Non-pigmented ciliary epithelial cell (primary cell): ENCODE measurements at places on chromosomes 6 and 20.

DNA sequence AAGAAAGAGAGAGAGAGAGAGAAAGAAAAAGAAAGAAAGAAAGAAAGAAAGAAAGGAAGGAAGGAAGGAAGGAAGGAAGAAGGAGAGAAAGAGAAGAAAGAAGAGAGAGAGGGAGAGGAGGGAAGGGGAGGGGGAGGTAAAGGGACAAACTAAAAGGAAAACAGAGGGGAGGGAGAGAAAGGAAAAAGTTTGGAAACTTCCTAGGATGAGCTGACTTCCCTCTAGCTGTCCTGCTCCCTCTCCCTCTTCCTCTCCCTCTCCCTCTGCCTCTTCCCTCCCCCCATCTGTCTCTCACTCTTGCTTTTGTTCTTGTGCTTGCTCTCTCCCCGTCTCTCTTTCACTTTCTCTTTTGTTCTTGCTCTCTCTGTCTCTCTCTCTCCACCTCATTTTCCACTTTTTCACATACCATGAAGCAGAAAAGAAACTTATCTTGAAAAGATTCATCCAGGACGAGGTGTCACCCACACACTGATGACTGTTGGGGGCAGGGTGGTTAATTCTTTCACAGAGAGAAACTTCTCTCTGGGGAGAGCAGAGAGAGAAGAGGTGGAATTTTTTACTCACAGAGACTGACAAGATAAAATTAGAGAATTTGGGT lies 56.4 kb upstream of the DUSP22 start:
- DNase-seq = no peak

- DNase-seq = no peak
Measured at GRCh38 chr6:140041571-140042332, 667.3 kb upstream of the CITED2 start.

- no peak for DNase-seq
Measured at GRCh38 chr6:95784019-95784418, 206.7 kb downstream of the MANEA start.

DNA sequence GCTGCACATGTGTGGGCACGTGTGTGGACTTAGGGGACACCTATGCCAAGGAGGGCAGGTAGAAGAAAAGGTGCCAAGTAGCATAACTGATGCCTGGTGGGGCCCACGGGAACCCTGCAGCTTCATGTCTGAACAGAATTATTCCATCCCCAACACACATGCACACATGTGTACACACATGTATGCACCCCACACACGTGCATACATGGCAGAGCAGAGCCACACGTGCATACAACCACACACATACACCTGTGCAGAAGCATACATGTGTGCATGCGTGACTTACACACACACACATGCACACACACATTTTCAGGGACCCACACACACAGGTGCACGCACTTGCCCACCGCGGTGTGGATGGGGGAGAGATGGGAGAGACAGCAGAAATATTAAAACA lies 51.7 kb upstream of the CHRNA4 start:
- no peak for DNase-seq

DNA sequence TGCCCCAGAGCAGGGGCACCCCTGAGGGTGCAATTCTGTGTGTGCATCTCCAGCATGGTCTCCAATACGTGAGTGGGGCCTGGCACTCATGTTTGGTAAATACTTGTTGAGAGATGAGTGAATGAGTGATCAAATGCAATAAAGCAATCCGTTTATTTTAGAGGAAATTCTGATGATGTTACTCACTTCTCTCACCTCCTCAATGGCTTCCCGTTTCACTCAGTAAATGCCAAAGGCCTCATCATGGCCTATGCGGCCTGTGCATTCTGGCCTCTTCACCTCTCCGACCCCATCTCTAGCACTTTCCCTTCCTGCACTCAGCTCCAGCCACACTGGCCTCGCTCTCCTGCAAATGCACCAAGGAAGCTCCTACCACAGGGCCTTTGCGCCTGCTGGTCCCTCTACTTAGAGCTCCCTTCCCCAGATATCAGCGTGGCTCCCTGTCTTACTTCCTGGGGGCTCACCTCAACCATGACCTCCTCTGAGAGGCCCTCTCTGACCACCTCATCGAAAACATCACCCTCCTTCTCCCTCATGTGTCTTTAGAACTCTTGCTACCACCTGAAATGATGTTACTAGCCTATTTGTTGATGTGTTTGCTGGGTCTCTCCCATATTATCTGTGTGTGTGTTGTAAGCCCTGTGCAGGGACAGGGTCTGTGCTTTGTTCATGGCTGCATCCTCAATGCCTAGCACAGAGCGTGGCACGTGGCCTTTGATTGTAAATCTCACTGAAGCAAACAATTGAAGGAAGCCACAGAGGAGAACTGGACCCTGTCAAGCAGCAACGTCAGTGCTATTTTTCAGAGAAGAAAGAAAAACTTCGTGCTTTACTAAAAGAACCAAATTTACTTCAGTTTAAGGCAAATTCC lies 42.6 kb downstream of the RAB44 start:
- no peak for DNase-seq

DNA sequence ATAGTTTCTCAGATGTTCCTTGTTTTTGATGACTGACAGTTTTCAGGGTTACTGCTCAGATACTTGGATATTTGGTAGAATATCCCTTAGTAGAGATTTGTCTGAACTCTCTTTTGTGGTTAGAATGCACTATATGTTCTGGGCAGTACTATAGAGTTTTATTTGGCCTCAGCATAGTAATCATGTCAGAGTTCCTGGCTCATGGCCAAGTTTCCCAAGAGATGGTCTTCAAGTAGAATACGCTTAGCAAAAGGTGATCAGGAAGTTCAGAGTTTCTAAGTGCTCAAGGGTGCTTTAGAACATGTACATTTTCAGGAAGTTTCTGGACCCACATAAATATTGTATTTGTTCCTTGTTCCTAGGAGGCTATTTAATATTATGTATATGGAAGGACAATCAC lies 1209.7 kb upstream of the GJE1 start:
- DNase-seq = no peak

GRCh38 chr6:835476-836160 lies 142.7 kb upstream of the EXOC2 start:
- no peak for DNase-seq

- peak; percentile 15 for DNase-seq
Measured at GRCh38 chr6:50791900-50792508, 26.7 kb upstream of the TFAP2B start.

DNA sequence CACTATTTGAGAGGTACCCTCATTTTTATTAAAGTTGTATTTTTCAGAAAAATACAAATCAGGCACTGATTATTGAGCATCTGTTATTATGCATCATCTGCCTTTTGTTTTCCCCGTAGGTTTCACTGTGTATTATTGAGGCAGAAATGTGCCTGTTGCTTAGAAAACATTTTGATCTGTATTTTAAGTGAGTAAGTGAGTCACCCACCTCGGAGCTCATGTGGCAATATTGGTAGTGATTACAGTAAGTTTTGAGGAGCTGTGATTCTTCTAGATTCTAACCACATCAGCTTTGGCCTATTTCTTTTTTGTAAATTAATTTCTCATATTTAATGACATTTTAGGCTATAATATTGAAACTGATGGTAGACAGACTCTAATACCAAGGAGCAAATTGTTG lies 59.6 kb upstream of the LAMP5 start:
- DNase-seq = no peak

DNA sequence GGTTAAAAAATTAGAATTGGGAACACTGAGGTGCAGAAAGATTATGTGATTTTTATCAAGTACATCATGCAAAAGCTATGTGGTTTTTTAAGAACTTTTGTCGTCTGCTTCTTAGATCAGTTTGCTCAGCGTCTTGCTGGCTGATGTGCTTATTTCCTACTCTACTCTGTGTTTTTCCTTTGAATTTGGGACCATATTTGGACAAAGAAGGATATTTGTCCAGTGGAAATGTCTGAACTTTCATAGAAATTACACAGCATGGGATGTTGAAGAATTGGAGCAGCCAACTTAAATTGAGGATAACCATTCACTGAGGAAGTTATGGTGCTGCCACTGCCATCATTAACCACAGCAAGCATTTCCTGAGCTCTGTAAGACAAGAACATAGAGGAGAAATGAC lies 252.8 kb upstream of the HS3ST5 start:
- no peak for DNase-seq

GRCh38 chr6:95545226-95545625 lies 32.1 kb upstream of the MANEA start:
- DNase-seq = no peak

GRCh38 chr6:150691463-150691862 lies 91.8 kb downstream of the PLEKHG1 start:
- no peak for DNase-seq

DNA sequence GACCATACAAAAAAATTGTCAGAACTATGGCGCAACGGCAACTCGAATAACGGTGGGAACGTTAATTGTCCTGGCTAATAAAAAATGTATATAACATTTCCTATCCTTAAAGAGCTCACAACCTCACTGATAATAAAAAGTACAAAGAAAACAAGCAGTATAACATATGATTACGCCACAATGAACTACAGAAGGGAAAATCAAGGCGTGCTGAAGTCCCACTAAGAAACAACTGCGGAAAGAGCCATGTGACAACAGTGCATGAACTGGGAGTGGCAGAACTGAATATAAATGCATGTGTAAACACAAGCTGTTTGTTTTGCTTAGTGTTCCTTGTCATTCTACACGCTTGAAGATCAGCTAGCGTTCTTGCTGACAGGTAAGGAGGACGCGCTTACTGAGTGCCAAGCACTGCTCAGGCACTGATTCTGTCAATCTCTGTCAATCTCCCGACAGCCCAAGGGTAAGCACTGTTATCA lies 466 bp upstream of the PSMB1 start:
- DNase-seq = no peak

DNA sequence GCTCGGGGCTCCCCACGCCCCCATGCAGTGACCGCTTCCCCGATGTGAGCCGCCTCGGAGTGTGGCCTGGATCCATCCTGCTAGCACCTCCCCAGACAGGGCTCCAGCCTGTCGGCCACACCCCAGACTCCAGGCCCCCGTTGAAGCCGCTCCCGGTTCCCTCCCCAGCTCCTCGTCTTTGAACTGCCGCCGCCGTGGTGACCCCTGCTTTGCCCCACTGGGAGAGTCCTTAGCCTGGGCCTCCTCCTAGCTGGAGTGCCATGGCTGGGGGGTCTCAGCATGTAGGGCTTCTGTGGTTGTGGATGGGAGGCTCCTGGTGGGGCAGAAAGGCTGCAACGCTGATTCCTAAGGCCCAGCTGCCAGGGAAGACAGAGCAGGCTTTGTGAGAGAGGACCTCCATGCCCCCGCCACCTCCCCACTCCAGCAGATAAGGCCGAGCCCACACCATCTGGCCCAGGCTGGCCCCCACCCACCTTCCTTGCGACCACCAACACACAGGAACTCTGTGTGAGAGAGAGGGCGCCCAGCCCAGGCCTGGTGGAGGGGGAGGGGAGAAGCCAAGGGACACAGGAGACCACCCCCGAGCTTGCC lies 11.4 kb downstream of the FOXS1 start:
- no peak for DNase-seq

- no peak for DNase-seq
Measured at GRCh38 chr6:31692353-31692752, 10.8 kb downstream of the ABHD16A start.

DNA sequence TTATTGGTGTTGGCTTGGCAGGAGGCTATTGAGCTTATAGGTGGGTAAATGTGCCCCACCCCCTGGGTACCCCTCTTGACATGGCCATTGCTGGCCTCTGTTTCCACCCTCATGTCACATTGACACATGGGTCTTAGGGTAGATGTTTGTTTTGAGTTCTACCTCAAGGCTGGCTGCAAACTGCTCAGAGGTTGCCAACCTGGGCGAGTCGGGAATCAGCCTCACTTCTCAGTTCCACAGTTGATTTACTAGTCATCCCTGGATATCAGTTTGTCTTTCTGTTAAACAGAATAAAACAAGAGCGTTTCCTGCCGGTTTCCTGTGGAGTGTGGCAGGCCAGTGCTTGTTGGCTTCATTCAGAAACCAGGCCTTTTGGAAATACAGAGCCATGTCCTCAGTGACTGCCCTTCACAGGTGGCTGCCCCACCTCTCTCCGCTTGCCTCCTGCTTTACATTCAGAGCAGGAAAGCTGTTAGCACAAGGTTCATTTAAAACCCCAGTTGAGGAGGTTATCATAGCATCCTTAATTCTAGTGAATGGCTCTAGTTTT lies 105.6 kb downstream of the TCP11 start:
- no peak for DNase-seq

DNA sequence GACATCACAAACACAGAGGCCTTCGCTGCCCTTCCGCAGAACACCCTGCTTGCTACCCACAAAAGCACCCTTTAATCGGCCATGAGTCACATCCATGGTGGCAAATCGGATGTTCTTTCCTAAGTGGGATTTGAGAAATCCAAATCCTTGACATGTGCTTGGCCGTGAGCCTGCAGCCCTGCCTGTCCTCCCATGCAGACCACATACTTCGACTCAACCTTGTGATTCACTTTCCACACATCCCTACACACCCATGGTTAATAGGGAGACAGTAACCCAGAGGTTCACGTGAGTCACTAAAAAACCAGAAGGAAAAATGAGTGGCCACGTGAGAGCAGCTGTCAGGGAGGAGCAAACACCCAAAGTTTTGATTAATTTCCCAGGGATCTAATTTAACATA lies 19.4 kb downstream of the RAMACL start:
- peak; percentile 82 for DNase-seq

DNA sequence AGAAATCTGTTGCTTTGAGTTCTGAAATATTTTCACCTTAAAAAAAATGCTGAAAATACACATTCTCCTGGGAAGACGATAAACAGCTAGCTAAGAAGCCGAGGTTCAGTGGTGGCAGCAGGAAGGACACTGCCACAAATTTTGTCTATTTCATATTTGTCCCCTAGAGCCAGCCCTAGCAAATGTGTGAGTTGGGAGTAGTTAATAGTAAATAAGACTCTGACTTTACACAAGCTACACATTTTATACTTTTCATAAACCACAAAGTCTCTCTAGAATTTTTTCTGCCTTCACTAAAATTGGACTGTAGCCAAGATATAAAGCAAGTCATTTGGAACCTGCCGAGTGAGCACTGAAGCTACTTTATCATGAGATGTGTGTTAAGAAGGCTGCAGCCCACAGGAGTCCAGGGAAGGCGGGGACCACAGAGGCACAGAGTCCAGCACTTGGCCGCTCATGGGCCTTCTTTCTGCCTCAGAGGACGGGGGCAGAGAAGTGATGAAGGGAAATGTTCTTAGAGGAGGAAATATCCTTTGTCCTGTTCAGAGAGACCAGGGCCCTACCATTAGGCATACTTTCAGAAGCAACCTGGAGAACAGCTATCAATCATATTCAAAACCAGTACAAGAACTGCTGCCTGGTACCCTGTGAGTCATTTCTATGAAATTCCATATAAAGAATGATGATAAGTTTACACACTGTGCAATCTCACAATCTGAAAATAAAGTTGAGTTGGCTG lies 241.7 kb upstream of the TAB2 start:
- DNase-seq = no peak

DNA sequence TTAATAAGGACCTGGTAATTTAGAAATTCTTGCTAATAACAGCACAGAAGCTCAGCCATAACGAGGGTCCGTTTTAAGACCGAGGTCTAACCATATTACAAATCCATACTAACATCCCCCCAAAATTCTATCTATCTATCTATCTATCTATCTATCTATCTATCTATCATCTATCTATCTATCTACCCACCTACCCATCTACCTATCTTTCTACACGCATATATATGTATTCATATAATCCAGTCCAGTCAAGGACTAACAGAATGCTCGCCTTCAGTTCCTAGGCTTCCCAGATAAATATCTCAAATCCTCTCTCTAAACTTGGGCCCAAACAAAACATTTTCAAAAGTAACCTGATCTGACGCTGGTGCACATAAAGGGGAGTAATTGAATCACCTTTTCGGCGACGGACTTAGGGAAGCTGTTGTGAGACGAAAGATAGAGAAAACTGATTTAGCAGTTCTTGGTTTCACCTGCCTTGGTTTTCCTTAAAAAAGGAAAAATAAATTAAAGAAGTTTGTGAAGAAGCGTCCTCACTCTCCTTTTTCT lies 14.5 kb downstream of the HMGN4 start:
- no peak for DNase-seq
